ENCODE measurements at places on chromosomes 4 and X.

DNA sequence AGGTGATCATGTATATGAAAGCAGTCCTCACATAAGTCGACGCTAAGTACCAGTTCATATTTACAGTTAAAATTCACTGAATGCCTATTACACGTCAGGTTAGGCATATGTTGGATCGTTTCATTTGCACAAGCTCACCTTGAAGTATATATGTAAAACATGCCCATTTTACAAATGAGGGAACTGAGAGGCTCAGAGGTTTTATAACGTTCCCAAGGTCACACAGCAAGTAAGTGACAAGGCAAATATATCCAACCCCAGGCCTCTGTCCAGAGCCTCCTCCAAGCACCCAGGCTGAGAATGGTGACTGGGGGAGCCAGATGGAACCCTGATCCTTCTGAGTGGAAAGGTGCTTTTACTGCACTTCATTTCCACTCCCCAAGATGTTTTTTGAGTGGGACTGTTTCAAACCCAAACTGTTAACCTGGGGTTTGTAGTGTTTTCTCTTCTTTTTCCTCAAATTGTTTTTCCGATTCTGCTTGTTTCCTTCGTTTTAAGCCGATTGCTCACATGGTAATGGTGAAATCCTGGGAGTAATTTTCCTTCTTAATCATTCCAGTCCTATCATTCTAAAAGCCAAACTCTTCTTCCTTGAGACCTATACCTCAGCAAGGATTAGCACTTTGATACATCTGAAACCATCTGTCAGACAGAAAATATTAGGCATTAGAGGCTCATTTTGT, 791 bp downstream of the SMIM20 start:
- DNase-seq, result no peak

DNA sequence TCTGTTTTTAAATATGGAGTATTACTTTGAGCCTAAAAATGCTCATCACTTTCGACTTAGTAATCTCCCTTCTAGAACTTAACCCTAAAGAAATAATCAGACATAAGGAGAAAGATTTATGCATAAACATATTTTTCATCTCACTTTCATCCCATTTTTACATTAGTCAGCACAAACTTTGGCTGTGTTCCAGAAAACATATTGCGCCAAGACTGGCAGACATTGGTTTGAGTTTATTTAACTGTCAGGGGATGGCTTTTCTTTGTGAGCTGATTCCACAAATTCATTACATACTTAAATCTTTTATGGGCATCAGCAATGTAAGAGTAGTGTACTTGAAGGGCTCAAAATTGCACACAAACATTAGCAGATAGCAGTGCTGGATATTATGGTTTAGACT, 23.7 kb downstream of the MAOA start:
- peak; percentile 74 for DNase-seq

DNA sequence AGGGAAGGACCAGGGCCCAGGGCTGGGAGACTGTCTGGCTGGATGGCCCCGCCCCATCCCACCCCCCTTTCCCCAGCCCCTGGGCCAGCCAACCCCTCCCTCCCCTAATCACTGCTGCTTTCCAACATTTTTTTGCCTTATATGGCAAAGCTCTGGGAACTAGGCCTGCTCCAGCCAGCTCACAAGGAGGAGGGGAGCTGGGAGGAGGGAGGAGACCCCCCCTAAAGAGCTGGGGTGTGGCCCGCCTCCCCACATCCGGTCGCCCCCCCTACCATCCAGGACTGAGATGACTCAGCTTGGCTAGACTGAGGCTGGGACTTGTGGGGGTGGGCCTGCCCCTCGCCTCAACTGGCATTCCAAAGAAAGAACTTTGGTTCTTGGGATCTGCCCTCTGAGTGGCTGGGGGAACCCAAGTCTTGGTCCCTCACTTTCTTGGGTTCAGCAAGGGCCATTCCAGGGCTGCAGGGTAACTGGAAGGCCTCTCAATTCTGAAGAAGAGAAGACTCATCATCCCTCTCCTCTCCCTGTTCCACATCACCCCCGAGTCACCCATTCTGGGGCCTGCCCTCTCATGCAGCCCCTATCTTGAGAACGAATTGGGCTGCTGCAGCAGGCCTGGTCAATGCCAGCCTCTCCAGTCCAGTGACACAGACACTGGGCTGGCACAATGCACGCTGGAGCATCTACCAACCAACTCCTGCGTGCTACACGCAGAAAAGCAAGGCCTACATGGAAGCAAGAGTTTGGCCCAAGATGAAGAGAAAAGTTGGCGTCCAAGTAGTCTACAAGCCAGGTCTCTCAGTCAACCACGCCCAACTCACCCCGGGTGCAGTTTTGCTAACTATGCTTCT, 4.8 kb downstream of the FLNA start:
- peak; percentile 96 for DNase-seq

DNA sequence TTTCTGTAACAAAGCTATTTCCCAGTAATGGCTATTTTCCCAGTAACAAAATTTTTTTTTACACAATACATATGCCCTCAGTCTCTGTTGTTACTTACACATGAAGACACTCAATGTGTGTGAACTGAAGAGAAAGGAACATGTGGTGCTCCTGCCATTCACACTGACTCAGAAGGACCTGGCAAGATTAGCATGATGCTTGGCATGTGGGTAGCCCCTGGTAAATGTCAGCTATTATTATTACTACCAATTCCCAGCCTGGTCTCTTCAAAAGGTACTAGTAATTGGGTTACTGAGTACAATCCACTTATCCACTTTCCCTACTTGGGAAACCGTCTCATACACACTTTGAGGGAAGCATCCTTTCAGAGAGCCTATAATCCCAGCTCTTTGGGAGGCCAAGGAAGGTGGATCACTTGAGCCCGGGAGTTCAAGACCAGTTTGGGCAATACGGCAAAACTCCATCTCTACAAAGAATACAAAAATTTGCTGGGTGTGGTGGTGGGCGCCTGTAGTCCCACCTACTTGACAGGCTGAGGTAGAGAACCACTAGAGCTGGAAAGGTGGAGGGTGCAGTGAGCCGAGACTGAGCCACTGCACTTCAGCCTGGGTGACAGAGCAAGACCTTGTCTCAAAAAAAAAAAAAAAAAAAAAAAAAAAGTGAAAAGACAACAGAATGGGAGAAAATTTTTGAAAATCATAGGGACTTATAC, 14.6 kb downstream of the RBBP7 start:
- no peak for DNase-seq

DNA sequence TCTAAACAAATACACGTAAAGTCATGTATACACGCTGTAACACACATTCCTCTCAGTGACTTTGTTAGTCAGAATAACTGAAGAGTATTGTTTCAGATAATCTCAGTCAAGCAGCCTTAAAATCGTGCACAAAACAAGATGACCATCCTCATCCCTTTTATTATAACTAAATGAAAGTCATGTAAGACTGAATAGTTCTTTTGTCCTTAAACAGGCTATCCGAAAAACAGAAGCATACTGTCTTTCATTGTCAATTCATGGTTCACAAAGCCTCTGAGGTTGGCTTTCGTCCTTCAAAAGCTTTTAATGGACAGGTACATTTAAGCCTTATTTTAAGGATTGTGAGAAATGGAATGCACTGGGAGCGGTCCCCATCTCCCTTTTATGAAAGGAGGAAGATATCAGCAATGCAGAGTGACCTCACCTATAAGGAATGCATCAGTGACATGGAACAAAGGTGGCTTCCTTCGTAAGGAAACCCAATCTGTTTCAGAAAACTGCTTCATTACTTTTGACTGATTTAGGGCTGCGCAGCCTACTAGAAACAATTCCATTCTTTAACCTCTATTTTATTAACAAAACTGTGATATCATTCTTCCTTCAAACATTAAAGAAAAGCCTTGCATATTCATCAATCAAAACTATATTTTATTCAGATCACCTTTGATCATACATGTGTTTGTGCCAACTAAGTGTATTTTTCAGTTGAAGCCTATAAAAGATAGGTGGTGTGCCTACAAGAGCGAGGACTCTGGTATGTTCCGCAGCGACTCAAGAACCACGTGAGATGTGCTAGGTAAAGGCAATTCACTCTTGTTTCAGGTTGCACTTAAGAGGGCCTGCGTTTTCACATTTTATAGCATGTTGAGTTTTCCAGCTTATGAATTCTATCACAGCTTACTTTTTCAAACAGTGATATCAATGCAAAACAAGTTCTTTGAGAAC, 19.2 kb downstream of the SH3RF1 start:
- peak; percentile 43 for DNase-seq

GRCh38 chrX:79170476-79171035, 26.1 kb downstream of the GPR174 start:
- DNase-seq, result no peak

- DNase-seq, result peak; percentile 50
These were observed 67.7 kb upstream of the FAM9A start for GRCh38 chrX:8868906-8869305.

DNA sequence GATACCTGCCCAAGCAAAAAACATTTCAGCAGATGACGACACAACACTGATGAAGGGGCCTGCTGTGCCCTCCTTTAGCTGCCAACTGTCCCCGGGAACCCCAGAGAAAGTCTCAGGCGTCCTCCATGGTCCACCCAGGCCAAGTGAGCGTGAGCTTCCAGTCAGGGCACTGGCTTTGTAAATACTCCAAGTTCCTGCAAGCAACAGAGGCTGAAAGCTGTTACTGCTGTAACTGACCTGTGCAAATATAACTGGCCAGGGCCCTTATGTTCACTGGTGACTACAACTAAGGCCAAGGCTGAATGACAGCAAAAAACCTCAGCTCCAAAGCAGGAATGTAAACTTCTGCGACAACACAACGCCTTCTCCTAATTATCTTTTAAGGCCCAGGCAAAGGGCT, 8.2 kb downstream of the WDR1 start:
- DNase-seq, result no peak

- DNase-seq, result no peak
These were observed 22.8 kb downstream of the CTBP1 start for GRCh38 chr4:1226144-1226481.

DNA sequence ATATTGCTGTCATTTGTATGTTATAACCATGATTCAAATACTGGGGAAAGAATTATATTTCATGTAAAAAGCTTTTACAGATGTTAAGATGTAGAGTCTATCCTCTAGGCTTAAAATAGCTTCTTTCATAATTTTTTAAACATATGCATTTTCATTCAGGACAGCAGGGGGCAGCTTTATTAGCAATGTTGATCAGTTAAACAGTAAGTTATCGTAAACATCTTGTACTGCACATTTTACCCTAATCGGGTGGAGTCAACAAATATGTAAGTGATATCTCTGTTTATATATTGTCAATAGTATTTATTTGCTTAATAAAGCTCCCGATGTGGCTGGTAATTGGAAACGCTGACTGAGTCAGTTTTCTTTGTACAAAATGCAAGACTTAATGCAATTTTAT, 142.5 kb upstream of the MED14 start:
- peak; percentile 42 for DNase-seq

- DNase-seq, result no peak
These were observed 10.0 kb upstream of the CSN1S1 start for GRCh38 chr4:69920874-69921273.

GRCh38 chr4:155787113-155787710, 28.4 kb downstream of the GUCY1B1 start:
- DNase-seq, result peak; percentile 78

DNA sequence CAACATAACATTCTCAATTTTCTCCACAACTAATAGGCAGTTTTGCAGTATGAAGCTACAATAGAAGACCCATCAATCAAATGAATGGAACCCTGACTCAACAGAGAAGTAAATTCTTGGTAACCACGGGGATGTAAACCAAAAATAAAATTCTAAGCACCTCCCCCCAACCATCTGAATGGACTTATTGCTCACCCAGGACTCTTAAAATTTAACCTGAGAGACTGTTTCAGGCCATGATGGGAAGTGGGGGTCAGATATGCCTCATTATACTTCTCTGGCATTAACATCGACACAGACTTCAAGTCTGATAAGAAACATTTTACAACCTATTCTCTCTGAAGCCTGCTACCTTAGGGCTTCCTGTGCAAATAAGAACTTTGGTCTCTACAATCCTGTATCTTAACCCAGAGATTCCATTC, 620.9 kb downstream of the TLL1 start:
- DNase-seq, result peak; percentile 14

GRCh38 chr4:150078041-150078578, at the start of gene DCLK2:
Gene DCLK2, plus strand, starts transcription at chr4:150078445. Its CDS starts 583 bp downstream, at chr4:150079028.
- DNase-seq, result peak; percentile 91

DNA sequence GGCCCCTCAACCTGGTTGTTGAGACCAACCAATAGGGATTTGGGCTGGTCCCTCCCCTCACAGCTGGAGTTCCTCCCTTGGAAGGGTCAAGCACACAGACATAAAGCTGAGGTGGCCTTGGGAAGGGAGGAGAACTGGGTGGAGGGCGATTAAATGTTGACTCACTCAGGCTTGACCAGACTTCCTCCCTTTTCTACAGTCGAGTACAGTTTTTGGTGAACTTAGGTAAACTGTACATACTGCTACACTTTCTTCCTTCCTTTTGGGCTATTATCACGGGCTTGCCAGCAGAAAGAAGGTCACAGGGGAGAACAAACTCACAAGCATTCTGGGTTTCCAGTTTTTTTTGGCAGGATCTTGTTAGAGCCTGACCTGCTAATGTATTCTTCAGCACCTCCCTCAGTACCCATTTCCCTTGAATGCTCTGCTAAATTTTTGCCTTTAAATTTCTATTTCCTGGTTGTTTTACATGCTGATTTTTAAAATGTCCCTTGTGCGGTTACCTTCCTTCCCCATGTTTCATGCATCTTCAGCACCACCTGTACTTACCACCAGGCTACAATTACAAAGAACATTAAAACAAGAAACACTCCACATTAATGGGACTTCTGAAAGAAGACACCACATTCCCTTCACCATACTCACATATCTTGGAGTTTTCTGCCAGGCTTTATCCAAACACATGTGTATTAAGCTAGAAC, 135.2 kb upstream of the RASGEF1B start:
- DNase-seq, result peak; percentile 27

GRCh38 chrX:17689971-17690409, 47.3 kb upstream of the SCML1 start:
- DNase-seq, result peak; percentile 72

DNA sequence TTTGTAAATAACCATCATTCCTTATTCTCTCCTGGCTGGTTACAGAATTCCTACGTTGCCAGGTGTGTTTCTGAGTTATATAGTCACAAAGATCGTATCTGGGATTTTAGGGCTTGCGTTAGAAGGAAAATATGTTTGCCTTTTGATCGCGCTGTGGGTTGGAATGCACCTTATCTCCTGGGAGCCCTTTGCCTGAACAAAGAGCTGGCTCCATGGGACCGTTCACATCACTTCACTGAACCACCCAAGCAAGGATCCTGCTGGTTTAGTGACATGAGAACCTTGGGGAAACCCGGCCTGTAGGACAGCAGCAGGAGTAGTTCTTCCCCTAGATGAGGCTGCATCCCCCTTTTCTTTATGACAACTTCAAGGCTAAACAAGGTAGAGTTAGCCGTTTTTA, 51.6 kb downstream of the RS1 start:
- no peak for DNase-seq

DNA sequence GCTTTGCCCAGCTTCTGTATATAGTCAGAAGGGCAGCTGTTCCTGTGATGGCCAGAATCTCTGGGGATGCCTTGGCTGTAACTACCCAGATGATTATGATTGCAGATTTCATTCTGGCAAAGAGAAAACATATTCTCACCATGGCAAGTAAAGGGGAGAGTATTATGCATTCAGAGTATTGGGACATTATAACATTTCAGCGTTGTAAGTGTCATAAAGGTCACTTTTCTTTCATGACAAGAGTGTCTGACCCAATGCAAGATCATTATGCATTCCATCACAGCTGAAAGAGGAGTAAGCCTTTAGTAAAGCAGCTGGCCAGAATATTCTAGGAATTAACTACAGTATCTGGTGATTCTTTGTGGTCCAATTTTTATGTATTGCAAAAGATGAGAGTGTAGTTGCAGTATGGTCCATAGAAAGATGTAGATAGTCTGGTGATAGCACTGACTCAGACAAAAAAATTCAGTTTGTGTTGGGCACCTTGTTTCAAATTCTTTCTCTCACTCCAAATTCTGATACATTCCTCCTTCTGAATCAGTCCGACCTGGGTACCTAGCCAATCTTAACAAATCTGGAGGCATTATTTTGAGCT, 2366.3 kb downstream of the PCDH7 start:
- peak; percentile 57 for DNase-seq
